ENCODE measurements at places on chromosomes 1 and 21. TPM values are rescaled to one million over a fixed set of nuclear protein-coding genes. Genes with fewer than 3 reads are reported as not detected.

Gene KMO
- 3.1 TPM for total RNA-seq

DNA sequence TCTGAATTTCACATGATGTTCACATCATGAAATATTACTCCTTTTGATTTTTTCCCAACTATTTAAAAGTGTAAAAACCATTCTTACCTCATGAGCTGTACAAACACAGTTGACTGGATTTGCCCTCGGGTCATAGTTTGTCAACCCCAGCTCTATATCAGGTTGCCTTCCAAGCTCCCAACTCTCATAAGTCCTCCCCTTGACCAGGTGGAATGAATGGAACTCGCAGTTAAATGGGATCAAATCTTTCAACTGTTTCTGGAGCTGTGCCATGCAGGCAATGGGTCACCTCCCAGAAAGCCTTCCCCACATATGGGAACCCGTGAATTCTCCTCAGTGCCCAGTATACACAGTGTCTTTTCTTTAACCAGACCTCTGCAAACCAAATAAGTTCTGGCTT is 169.8 kb upstream of the FOXD3 start:
- no peak for ATAC-seq

DNA sequence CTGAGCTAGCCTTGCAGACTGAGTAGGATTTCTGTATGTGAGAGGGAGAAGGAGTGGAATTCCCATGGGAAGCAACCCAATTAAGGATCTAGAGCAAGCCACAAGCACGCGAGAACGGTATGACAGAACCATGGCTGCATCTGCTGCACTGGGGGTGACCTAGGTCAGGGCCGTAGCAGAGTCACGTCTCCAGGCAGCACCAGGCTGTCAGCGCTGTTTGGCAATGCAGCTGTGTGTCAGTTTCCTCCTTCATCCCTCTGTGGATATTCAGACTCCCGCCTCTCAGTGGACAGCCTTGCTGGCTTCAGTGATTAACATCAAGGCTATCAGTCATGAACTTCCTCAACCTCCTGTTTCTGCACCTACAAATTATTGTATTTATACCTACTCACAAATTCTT is 118.1 kb upstream of the PPP2R5A start:
- ATAC-seq = peak; percentile 75

GRCh38 chr1:226736001-226736907 is 2.8 kb downstream of the ITPKB start:
- peak; percentile 18 for ATAC-seq

DNA sequence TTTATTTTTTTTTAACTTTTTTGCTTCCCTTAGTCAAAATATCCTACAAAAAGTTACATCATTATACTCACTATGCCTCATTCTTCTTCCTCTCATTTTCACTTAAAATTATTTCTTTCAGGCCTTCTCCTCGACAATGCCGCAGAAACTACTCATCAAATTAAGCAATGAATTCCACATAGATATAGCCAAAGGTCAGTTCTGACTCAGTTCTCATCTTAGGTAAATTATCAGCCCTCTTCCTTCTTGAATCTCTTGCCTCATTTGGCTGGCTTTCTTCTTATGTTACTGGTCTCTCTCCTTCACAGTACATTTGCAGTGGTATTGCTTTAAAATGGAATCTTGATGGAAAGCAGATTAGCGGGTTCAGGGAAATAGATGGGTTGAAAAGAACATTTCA is 260.7 kb upstream of the BRINP3 start:
- no peak for ATAC-seq

GRCh38 chr1:196063952-196064351 is 544.3 kb downstream of the KCNT2 start:
- no peak for ATAC-seq

GRCh38 chr21:46439906-46440305 is 18.8 kb upstream of the DIP2A start:
- ATAC-seq = no peak

Gene SLC37A1
- total RNA-seq = 3.7 TPM

- ATAC-seq = no peak
Observed at GRCh38 chr1:21866707-21867043, 54.6 kb downstream of the LDLRAD2 start.

Gene C1orf141
- not detected for total RNA-seq

DNA sequence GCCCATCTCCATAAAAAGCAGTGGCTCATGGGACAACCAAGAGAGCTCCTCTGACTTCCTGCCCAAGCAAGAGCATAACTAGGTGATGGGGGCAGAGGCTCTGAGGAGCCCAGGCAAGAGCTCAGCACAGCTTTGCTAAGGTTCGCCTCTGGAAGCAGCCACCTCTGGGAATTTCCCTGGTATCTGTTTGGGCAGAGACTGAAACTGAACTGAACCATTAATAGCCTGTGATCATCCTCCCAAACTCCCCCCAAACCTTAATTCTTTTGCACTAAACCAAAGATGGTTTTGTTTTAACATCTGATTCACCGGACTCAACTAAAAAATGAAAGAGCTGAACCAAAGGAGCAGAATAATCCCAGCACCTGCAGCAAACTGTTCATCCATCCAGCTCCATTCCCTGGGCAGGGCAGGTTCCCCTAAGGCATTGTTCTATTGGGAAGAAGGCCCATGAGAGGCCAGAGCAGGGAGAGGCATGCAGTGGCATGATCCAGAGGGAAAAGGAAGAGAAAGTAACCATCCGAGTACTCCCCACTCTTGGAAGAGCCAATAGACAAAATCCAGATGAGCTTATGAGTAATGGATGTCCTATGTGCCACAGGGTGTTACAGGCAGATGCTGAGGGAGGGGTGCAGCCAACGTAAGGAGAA is 77.8 kb upstream of the KAZN start:
- ATAC-seq = no peak

DNA sequence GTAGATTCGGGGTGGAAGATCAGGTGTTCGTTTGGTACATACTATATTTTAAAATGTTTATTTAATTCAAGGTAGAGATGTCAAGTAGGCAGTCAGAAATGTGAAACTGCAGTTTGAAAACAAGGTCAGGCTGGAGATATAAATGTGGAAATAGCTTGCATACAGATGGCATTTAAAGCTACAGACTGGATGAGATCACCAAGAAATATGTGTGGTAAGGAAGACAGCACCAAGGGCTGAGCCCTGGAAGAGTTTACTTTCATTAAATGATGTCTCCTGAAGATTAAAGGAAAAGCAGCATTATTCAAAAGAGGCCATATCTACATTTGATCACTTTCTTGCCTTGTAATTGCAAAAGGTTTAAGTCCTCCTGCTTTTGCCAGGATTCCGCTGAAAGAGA is 271.3 kb downstream of the PTBP2 start:
- no peak for ATAC-seq

- ATAC-seq = no peak
Observed at GRCh38 chr1:54888080-54888733, 1.2 kb upstream of the DHCR24 start.

DNA sequence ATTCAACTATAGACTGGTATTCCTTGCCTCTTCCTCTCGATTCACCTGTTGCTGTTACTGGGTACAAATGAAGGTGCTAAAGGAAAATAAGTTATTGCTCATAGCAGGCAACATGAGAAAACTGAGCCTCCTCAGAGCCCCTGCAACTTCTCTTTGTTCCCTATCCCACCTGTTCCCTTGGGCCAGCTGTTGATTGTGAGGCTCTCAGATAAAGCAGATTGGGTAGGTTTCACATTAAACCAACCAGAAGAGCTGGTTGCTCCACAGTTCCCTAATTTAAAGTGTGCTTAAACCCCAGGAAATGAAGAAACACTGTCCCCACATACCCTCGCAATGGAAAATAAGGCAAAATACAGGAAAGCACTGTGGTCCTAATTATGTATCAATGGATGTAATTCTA is 4.8 kb downstream of the DEDD start:
- no peak for ATAC-seq

Gene RNU1-4
- under 0.01 TPM for total RNA-seq

Gene NCSTN
- total RNA-seq = 41.5 TPM

GRCh38 chr1:33287317-33287716 is 31.0 kb downstream of the ZNF362 start:
- ATAC-seq = no peak

GRCh38 chr21:16406355-16406754 is 676.6 kb downstream of the USP25 start:
- no peak for ATAC-seq

GRCh38 chr21:39176271-39176709 is 7.0 kb downstream of the PSMG1 start:
- no peak for ATAC-seq

- ATAC-seq = no peak
Observed at GRCh38 chr1:102834688-102835320, 273.5 kb downstream of the COL11A1 start.

- ATAC-seq = no peak
Observed at GRCh38 chr1:32891630-32892029, 5.3 kb downstream of the HPCA start.

Gene DNM3
- 1.9 TPM for total RNA-seq

- no peak for ATAC-seq
Observed at GRCh38 chr1:74699331-74699730, 25.7 kb upstream of the ERICH3 start.

GRCh38 chr1:156151093-156151688 is 2.2 kb upstream of the SEMA4A start:
- ATAC-seq = no peak

Gene SLC6A9
- total RNA-seq = 14.2 TPM

DNA sequence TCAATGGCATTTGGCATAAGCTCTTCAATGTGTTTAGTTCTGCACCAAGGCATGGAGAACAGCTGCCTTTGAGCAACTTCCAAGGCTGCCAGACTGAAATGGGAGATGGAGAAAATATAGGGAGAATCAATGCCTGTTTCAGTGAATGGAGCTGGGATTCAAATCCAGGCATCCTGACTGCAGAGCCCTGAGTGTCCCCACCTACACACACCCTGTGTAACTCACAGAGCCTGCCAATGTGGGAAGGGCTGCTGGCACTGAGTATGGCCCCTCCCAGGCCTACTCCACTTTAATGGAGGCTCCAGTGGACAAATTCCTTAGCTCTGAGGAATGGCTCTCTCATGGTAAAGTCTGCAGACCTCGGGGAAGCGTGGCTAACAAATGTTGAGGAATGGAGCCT is 145.6 kb upstream of the TNR start:
- no peak for ATAC-seq

- ATAC-seq = no peak
Observed at GRCh38 chr1:228541725-228542124, 54.5 kb downstream of the RNF187 start.

DNA sequence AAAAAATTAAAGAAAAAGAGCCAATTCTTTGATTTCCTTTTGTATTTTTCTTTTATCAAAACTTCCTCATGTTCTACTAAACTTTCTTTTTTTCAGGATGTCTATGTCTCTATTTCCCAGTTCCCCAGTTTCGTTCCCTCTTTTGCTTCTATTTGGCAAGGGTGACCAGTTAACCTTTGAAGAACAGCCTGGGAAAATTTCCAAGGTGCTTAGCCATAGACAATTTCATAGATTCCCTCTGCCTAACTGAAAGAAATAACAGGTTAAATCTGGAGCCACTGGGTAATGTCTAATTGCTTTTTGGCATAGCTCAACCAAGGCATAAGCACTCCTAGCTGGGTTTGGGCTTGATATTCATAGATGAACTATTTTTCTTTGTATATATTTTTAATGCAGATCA is 272.3 kb downstream of the ADGRL2 start:
- no peak for ATAC-seq

Gene FAM72A
- total RNA-seq = 1.1 TPM

- ATAC-seq = peak; percentile 8
Observed at GRCh38 chr1:146051452-146051851, 29.9 kb upstream of the HJV start.

GRCh38 chr1:58465825-58466629 is 80.5 kb downstream of the OMA1 start:
- ATAC-seq = no peak

DNA sequence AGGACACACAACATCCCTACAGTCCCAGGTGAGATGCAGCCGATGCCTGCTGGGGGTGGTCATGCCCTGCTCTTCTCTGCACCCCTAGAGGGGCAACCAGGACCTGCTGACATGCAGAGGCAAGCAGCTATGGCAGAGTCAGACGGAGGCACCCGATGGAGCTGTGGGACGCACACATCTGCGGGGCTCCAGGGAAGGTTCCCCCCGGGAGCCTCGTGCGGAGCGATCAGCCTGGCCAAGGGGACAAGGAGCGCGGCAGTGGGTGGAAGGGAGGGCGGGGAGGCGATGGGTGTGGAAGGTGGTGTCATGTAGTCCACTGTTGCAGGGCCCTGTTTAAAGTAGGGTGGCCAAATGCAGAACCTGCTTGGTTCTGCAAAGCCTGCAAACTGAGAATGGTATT is 143.0 kb upstream of the AJAP1 start:
- no peak for ATAC-seq

DNA sequence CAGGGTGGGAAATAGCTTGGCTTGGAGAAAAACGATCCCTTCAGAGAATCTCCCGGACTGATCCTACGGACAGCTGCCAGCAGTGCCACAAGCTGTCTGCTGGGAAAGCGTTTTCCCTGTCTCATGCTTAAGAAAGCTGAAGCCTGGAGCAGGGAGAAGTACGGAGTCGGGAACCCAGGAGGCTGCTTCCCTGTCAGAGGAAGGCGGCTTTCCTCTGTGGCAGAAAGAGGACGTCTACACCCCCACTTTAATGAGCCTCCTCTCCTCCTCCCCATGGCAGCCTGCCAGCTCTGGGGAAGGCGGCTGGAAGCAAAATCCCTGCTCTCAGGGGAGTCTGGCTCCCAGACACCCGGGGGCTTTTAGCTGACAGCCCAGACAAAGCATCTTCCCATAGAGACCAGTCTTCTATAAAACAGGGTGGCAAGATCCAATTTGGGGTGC is 7.3 kb downstream of the KIF21B start:
- ATAC-seq = no peak

DNA sequence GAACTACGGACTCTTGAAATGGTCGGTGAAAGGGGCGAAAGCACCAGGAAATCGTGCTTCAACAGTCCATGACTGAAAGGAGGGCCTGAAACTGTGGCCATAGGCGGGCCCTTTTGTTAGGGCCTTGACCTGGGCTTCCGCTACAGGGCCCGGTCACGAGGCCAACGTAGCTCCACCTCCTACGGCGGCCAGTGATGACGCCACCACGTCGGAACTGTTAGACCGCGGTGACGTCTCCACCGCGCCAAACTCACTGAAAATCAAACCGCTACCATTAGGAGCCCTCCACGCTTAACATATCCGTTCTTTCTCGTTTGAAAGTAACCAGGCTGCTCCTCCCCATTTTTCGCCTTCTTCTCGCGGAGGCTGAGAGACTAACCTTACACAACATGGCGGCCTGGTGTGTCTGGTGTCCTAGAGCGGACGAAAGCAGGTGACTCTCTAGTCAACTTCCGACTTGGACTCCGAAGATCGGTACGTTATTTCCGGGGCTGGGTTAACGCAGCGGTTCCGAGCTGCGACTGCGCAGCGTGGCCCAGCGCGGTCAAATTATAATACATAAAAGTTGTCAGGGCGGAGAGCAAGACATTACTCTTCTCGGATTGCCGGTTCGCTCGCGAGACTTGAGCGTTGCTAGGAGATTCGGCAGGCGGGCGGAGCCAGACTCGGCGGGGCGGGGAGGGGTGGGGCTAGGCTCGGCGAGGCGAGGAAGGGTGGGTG is 371 bp upstream of the CACYBP start:
- ATAC-seq = peak; percentile 96

- no peak for ATAC-seq
Observed at GRCh38 chr1:23556635-23557470, 2.4 kb downstream of the ID3 start.
